NCI-H2171 (cell line): ENCODE measurements at places on chromosomes 5 and 9.

GRCh38 chr5:148539851-148540250 lies 114.5 kb downstream of the HTR4 start:
- DNase-seq, result no peak

DNA sequence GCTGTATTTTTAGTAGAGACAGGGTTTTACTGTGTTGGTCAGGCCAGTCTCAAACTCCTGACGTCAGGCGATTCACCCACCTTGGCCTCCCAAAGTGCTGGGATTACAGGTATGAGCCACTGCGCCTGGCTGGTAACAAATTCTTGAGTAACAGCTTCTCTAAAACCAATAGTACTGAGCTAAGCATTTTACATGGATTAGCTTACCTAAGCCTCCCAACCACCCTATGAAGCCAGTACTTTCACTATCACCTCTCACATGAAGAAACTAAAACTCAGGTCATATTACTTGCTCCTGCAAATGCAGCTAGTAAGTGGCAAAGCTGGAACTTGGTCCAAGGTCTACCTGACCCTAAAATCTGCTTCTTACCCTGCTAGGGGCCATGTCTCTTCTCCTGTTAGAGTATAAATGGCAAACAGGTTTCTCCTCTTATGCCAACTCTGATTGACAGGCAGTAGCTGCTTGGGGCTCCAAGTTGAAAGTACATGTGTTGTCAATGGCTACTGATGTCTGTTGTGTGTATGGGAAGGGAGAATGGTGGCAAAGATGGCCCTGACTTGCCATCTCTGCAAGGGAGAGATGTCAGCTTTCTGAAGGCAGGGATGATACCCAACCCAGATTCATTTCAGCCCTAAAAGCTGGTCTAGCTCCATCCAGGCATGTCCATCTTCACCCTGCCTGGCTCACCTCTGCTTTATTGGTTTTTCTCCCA lies 4.0 kb downstream of the PHF19 start:
- DNase-seq, result no peak

- no peak for DNase-seq
Measured at GRCh38 chr5:178808886-178809285, 50.9 kb upstream of the ZNF354B start.

- peak; percentile 31 for DNase-seq
Measured at GRCh38 chr5:132190161-132190817, 37.4 kb downstream of the P4HA2 start.

DNA sequence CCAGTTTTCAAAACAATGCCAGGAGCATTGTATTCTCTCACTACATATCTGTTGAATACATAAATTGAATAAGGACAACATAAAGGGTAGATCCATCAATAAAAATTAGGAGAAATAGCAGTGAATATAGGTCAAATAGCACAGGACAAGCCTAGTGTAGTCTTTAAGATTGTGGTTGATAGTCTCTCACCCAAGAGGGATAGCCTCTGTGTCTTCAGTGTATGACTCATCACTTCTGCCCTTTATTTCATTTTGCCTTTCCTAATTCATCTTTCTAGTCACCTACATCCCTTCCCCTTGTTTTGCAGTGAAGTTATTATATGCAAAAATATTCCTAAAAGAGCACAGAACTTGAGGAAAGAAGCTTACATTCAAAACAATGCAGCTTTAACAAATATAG lies 335.0 kb upstream of the TUSC1 start:
- no peak for DNase-seq

DNA sequence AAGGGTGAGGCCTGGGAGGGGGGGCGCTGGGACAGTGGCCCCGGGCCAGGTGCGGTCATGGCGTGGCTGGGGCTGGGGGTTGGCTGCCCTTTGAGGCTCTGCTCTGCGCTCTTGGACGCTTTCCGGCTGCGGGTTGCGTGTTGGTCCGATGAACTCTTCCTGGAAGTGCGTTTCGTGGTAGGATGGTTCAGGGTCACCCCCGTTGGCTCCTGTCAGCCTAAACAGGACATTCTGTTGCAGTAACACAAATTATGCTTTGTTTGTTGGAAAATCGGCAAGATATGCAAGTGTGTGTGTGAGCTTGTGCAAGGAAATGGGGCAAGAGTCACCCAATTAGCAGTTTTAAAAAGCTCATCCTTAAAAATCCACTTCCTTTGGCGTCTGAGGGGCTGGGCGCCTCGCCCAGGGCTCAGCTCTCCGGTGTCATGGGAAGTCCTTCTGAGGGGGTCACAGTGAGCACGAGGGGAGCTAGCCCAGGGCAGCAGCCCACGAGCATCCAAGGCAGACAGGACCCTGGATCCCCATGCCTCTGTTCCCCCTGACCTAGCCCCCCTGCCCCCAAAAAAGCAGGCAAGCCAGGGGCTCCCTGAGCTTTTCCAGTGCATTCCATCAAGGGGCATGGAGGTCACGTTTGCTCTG lies 22.2 kb upstream of the RNU6ATAC start:
- DNase-seq, result no peak

GRCh38 chr9:38318759-38319495 lies 73.6 kb upstream of the ALDH1B1 start:
- no peak for DNase-seq
